ENCODE measurements at places on chromosomes 3 and 15.

DNA sequence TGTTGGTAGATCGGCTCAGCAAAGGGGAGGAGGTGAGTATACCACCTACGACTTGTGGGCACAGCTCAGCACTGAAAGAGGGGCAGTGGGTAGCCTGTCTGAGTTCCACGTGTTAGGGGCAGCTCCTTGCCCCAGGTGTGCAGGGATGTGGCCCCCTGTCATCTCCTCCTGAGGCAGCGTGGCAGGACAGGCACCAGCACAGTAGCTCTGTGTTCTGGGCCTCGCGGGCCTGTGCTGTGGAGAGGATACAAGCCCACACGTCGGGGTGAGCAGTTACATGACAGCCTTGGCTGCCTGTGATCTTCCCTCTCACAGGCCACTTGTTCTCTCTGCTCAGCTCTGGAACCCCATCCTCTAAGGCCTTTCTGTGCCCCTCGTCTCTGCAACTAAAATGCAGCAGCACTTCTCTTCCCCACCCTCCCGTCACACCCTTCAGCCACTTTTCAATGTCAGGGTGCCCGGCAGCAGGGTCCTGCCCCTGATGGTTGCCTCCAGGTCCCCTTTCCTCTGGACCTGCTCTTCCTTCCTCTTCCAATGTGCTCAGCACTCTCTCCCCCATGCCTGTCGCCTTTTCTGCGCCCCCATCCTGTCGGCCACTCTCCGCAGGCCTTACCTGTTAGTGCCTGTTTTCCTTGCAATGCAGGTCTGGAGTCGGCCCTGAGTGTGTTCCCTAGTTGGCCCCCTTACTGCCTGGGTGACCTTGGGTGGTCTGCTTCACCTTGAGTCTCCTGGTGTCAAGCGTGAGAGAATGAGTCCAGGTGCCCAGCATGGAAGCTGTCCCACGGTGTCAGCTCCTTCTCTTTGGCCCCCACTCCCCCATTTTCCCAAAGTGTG lies 18.2 kb upstream of the CPNE9 start:
- DNase-seq, result no peak

- DNase-seq, result peak; percentile 94
Observed at GRCh38 chr15:70299931-70300869, 202.5 kb upstream of the TLE3 start.

DNA sequence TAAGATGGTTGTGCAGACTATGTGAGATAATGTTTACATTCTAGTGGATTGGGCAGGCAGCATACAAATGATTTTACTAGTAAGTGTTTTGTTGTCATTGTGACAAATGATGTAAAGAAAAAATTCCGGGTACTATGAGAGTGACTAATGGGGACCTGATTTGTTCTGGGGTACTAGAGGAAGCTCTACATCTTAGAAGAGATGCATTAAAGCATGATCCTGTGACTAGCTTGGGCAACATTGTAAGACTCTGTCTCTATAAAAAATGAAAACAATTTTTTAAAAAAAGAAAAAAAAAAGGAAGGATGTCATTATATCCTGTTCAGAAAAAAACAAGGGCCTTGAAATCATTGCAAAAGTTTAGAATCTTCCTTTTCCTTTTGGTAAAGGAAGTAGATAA lies 58.1 kb upstream of the MYRIP start:
- no peak for DNase-seq

- DNase-seq, result no peak
Observed at GRCh38 chr3:25000971-25001591, 427.0 kb upstream of the RARB start.

DNA sequence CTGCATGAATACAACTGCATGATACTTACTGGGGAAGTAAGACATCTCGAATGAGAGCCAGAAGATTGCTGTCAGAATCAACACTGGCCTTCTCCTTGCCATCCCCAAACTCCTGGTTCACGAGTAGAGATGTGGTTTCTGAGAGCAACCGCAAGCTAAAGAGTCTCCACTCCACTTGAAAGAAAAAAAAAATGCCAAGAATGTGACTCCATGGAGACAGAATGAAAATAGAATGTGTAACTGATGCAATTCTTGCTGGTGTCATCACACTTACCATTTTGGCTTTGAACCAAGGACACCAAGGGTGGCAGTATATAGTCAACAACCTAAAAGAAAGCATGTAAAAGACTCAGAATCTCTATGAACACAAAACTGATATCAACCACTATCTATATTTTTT lies 280.4 kb downstream of the ULK4 start:
- no peak for DNase-seq

GRCh38 chr15:94855018-94855408 lies 623.7 kb downstream of the MCTP2 start:
- DNase-seq, result no peak

GRCh38 chr3:147945968-147946519 lies 536.9 kb downstream of the ZIC1 start:
- DNase-seq, result peak; percentile 69

DNA sequence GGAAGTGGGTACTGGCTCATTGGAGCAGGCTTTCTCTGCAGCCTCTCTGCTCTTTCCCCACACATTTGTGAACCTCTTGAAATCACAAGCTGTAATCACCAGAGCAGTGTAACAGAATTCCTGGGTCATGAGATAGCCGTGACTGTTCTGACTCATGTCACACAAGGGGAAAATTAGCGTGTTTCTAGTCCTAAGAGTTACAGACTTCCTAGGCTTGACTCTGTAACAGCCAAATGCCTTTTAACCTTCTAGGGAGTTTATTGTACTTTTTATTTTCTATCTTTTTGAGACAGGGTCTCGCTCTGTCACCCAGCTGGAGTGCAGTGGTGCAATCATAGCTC lies 54.7 kb upstream of the TRAK1 start:
- peak; percentile 43 for DNase-seq

GRCh38 chr3:42853739-42854302 lies 21.9 kb downstream of the CYP8B1 start:
- DNase-seq, result no peak

DNA sequence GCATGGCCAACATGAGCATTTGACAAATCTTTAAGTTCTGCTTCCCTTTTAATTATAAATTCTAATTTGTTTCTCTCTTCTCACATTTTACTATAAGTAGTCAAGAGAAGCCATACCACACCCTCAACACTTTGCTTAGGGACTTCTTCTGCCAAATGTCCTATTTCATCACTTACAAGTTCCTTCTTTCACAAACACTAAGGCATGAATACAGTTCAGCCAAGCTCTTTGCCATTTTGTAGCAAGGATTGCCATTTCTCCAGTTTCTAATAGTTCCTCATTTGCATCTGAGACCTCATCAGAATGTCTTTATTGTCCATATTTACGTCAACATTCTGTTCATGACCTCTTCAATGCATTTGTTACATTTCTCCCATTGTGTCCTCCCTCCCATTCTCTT lies 29.4 kb downstream of the SLC22A14 start:
- DNase-seq, result no peak

GRCh38 chr3:16243706-16244490 lies 20.8 kb downstream of the DPH3 start:
- DNase-seq, result no peak

- peak; percentile 61 for DNase-seq
Observed at GRCh38 chr3:109023656-109024254, 70.1 kb upstream of the GUCA1C start.

DNA sequence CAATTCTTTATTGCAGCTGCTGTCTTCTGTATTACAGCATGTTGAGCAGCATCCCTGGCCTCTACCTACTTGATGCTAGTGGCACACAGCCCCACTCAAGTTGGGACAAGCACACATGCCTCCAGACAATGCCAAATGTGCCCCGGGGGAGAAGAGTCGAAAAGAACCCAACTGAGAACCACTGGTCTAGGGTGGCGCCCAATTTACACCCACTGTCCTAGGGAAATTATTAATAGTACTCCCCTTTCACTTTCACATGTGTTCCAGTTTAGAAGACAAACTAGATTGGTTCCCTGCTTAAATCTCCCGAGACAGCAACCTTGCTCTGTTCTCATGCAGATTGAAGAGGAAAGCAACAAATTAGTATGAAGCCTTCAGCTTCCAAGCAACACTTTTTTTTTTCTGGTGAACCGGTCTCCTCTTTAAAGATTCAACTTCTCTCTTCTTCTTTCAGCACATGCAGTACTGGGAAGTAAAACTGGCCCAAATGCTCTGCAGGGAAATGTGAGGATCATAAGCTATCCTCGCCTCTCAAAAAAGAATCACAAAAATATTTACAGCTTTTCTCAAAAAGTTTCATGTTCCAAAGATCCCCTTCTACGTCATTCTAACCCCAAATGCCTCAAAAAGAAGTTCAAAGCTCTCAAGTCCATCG lies 823.9 kb upstream of the CFAP20DC start:
- DNase-seq, result peak; percentile 17

GRCh38 chr3:35322070-35322469 lies 317.3 kb upstream of the ARPP21 start:
- DNase-seq, result no peak

DNA sequence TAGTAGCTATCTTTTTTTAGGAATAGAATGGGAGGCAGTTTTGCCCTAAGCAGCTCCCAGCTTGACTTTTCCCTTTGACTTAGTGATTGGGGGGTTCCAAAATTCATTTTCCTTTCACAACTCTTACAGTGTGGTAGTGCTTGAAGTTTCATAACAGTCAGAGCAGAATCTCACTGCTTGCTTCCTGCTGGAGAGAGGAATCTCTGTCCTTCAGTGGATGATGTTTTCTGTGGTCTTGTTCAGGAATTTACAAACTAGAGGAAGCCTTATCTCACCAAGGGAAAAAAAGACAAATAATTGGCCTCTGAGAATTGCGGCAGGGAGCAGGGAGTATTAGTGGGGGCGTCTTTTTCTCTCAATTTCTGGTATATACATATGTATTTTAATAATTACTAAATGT lies 326.6 kb upstream of the C2CD4B start:
- no peak for DNase-seq

DNA sequence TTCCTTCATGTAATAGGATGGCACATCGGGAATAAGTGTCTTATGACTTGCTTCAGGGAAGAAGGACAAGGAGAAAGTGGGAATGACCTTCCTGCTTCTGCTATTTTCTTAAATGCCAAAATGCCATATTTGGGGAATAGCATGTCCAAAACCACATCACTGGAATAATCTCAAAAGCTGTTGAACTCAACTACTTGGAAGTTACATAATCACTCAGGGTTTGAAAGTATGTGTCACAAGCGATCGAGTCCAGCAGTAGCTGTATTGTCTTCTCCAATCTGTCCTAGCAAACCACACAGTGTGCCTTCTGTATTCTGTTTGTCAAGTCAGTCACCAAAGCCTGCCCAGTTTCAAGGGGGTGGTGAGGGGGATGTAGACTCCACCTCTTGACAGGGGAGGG lies 58.3 kb upstream of the GADL1 start:
- DNase-seq, result no peak

DNA sequence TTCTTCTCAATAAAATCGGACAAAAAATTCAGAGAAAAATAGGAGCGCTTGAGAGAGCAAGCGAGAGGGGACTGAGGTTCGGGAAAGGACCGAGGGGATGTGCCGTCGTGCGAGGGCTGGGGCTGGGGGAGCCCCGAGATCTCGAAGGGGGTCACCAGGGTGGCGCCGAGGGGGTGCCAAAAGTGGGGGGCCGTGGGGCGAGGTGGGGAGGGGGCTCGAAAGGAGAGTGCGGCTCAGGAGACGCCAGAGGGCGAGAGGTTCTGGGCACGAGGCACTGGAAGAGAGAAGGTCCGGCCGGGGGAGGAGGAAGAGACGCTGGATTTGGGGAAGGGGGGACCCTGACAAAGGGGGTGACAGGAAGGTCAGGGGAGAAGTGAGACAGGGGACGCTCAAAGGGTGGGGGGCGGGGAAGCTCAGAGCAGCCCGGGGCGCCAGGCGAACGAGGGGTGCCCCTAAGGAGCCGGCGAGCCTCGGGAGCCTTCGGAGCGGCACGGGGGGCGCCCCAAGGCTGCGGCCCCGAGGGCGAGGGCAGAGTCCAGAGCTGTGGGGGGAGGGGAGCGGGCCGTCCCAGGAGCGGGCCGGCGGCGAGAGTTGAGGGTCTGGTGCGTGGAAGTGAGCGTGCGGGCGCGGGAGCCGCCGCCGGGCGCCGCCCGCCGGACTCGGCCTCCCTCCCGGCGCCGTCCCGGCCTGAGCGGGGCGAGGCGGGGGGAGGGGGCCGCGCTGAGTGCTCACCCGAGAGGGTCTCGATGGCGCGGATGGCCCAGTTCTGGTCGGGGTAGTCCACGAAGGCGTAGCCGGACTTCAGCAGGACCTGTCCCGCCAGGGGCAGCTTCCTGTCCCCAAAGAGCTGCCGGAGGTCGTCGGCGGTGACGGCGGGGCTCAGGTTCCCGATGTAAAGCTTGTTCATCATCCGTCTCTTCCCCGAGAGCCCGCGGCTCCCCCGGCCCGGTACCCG lies 514 bp downstream of the IGF2BP2 start:
- DNase-seq, result peak; percentile 10

DNA sequence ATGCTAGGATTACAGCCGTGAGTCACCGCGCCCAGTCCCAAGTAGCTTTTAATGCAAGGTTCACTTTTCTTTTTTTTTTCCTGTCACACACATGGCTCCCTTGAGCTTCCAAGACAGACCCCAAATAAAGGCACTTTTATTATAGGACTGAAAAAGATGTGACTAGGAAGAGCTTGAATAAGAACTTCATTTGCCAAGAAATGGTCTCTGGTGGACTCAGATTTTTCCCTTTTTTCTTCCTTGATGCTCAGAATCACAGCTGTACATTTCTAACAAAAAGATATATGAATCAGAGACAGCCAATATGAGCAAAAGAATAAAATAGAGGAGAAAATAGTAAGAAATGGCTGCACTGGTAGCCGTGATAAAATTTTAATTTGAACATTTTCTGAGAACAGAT lies 337.2 kb downstream of the MAGI1 start:
- DNase-seq, result no peak

GRCh38 chr3:190855151-190855550 lies 7.3 kb downstream of the GMNC start:
- DNase-seq, result no peak

DNA sequence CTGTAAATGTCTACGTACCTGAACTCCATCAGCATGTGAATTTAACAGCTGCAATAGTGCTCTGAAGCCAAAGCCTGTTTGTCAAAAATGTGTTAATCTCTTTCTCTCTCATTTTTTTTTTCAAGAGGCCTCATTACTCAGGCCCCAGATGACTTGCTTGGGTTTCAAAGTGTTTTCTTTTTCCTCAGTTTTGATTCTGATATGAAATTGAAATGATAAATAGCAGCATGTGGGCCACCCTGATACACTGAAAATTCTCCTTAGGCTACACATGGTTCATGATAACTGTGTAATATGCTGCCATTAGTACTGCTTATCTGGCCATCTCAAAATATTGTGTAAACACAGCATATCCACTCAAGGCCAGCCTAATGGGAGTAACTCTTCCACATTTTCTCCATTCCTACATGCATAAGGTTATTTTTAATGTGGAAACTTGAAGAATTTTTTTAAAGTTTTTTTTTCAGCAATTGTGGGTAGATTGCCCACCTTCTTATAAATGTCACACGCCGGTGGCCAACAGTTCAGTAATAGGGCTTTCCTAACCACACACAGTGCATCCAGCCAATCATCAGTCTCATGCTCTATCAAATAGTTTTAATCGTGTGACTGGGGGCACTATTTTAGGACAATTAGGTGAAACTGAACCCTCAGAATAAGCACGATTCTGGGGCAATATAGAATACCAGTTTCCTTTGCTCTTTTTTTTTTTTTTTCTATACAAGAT lies 13.1 kb upstream of the DENND4A start:
- DNase-seq, result peak; percentile 54

- DNase-seq, result no peak
Observed at GRCh38 chr15:83899670-83900069, 245.7 kb downstream of the ADAMTSL3 start.

Data from GM12865 (cell line).